PC-3 (cell line): ENCODE measurements at places on chromosomes 2 and 18.

GRCh38 chr2:173858291-173858731, 106.9 kb downstream of the SP3 start:
- DNase-seq, result peak; percentile 6

DNA sequence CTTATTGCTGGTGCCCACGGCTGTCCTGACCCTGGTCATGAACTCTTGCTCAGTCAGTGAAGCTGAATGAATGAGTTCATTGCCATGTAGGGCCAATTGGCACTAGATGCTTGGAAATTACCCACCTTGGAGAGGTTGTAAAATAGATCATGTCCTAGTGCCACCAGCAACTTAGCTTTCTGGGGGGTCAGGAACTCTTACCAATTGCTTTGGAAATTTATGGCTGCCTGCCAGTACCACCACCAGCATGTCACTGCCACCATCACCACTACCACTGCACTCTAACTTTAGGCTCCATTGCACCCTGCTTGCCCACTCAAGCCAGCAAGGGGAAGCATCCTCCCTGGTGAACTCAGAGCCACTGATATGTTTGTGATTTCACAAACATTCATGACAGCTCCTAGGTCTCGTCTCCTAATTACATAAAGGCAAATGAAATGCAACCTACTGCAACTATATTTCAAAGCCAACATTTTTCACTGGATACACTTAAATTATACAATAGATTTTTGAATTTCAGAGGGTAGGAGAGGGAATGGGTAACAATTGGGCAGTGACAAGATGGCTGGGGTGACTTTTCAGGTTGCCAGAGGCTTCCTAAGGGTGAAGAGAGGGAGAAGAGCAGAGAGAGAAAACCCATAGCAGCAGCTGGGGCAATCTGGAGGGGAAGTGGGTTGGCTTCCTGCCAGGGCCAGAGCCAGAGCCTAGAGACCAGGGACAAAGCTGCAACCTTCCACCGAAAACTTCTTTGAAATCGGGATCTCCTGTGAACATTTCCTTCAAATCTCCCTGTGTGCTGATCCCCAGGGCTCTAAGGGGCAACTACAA, 3.5 kb upstream of the EMILIN1 start:
- no peak for DNase-seq

DNA sequence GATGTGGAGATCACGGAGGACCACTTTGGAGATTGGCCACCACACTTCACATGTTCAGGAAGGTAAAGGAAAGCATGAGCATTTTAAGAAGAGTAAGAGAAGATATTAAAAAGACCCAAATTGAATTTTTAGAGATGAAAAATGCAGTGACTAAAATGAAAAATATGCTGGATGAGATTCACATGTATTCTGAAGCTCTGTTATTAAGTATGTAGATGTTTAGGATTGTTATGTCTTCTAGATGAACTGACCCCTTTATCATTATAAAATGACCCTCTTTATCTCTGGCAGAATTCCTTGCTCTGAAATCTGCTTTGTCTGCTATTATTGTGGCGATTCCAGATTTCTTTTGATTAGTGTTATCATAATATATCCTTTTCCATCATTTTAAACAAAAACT, 36.0 kb upstream of the DYNC2LI1 start:
- DNase-seq, result no peak

GRCh38 chr2:155907211-155907610, 425.3 kb downstream of the NR4A2 start:
- no peak for DNase-seq

DNA sequence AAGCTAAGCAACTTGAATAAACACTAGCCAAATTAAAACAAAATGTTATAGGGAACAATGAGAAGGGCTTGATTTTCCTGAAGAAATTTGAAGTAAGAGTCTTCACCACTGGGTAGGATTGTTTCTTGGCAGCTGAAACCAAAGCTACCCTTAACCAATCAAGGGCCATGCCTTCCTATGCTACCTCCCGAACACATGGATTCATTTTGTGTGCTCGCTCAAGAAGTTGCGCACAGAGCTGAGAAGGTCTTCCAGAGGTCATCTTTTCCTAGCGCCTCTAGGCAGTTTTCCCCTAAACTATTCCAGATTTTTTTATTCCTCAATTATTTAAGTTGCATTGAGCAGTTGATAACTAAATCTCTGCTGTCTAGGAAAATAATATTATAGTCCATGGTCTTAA, 264.6 kb downstream of the RBM43 start:
- DNase-seq, result no peak

DNA sequence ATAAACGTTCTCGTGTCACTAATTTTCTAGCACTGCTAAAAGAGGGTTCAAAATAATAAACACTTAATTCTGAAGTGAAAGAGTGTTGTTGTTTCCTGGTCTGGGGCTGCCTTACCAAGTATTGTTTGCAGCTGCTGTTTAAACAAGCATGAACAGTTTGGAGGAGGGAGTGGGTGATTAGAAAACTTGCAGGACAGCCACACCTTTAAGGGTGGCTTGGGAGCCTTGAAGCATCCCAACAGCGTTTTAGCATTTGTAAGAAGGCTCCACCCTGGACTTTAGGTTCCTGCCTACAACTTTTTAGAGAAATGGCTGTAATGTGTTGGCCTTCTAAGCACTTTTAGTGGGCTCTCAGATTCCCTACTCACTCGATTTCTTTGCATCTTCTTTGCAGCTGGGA, 371.6 kb downstream of the TGIF1 start:
- no peak for DNase-seq

- DNase-seq, result no peak
These were observed 11.1 kb downstream of the CNDP2 start for GRCh38 chr18:74507097-74507881.

DNA sequence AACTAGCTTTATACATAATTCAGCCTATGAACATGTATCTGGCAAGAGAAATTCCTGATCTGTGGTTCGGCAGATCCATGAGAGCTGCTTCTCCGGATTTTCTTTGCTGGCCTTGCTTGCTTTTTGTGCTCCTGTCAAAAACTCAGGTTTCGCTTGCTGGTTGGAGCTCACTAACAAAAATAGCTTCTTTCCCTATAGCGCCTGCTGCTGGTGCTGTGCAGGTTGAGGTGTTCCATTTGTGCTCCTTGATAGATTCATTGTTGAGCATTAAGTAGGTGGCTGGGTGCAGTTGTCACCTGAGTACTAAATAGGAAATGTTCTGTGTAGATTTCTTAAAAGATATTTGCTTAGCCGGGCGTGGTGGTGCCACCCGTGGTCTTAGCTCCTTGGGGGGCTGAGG, 148.1 kb downstream of the PRPF40A start:
- no peak for DNase-seq

DNA sequence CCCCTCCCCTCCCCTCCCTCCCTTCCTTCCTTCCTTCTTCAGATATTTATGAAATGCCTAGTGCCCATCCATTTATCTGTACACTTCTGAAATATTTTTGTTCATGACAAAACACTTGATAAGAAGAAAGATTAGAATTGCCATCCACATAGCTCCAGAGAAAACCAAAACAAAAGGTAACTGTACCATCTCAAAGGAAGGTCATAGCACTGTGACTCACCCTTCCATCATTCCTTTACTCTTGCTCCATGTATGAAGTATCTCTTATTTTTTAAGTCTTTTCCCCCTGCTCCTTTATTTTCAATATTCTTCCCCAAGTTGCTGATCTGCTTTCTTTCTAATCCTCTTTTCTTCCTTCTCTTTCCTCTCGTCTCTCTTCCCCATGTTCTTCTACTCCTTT, 9.9 kb downstream of the CNTNAP5 start:
- peak; percentile 24 for DNase-seq

GRCh38 chr2:240432820-240433801, 2.4 kb upstream of the GPC1 start:
- no peak for DNase-seq

GRCh38 chr18:49510393-49511115, 23.5 kb upstream of the C18orf32 start:
- DNase-seq, result peak; percentile 55

- no peak for DNase-seq
These were observed 49.2 kb downstream of the MYCN start for GRCh38 chr2:15989559-15989958.

DNA sequence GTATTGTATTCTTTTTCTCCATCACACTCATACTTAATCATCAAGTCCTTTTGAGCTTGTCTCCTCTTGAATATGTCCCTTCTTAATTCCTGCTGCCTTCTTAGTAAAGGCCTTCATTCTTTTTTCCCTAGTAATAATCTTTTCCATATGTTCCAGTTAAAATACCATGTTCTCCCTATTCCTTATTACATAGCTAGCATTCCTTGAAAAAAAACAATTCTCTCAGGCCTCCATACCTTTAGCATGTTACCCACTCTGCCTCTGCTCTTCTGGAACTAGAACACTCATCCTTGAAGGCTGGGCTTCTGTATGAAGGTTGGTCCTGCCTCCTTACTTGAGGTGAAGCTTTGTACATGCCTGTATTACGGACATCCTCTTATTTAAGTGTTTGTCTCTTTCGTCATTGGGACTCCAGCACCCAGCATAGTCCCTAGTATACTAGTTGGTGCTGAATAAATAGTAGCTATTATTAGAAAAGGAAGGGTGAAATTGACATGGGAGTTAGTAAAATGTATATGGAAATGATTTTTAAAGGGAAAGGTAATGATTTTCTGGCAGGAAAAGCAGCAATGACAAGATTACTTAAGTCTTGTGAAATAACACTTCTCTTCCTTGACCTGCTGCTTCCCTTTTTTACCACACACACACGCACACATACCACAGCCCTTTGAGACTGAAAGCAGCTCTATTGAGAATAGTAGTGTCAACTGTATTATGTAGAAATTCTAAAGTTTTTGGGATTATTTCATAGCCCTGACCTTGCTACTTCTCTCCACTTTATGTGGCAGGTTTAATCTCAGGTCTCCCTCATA, 45.6 kb downstream of the REL start:
- no peak for DNase-seq

- no peak for DNase-seq
These were observed 31.5 kb upstream of the TTC21B start for GRCh38 chr2:165985120-165985519.

- no peak for DNase-seq
These were observed 97.6 kb upstream of the MAP3K20 start for GRCh38 chr2:172978063-172978383.

DNA sequence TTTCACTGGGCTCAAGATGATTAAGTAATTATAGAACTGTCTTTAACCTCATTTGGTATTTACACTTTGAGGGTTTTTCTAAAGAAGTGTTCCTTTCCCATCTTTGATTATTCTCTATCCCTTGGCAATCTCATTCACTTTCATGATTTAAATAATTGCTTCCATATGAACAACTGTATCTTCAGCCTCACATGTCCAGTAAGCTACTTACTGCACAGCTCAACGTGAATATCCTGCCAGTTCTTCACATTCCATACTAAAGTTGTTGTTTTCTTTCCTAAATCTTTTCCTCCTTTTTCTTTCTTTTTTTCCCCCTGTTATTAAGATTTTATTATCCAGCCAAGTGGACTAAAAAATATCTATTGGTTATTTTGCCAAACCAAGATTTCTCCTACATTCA, 37.7 kb downstream of the ZC3H15 start:
- no peak for DNase-seq

GRCh38 chr18:36298126-36298741, 721 bp downstream of the FHOD3 start:
- DNase-seq, result no peak

GRCh38 chr2:191620144-191620543, 57.8 kb upstream of the NABP1 start:
- no peak for DNase-seq

- DNase-seq, result no peak
These were observed 5.4 kb upstream of the NCKAP5 start for GRCh38 chr2:133573491-133574162.

GRCh38 chr2:239318151-239318611, 82.6 kb downstream of the HDAC4 start:
- DNase-seq, result no peak
